ENCODE measurements at places on chromosomes 2 and 18.

GRCh38 chr2:10951558-10952414 lies 40.1 kb downstream of the KCNF1 start:
- DNase-seq, result no peak

GRCh38 chr2:200428961-200429665 lies 80.8 kb downstream of the KCTD18 start:
- DNase-seq, result no peak

DNA sequence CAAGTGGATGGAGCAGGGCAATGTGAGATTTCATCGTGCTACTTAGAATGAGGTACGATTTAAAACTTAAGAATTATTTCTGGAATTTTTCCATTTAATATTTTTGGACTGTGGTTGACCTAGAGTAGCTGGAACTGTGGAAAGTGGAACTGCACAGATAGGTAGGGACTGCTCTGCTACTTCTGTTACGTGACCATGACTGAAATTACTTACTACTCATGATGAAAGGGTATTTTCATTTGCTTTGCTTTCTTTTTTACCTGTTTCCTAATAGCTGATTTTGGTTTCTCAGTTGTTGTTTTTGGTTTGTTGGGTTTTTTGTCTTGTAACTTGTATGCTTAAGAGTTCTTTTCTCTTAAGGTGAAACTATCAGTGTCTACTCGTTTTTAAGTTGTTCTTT lies 11.4 kb downstream of the UBE2E3 start:
- DNase-seq, result no peak

DNA sequence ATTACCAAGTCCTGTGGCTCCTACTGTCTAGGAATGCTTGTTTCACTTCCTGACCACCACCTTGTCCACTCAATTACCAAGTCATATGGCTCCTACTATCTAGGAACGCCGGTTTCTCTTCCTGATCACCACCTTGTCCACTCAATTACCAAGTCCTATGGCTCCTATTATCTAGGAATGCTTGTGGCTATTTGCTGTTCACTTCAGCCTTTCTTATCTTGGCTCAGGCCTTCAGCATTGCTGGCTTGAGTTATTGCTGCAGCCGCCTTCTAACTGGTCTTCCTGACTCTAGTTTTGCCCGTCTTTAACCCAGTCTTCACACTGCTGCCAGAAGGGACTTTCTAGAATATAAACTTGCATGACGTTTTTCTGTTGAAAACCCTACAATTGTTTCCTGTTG lies 82.5 kb upstream of the GAREM1 start:
- no peak for DNase-seq

- DNase-seq, result no peak
Measured at GRCh38 chr2:101793277-101793969, 95.9 kb downstream of the MAP4K4 start.

DNA sequence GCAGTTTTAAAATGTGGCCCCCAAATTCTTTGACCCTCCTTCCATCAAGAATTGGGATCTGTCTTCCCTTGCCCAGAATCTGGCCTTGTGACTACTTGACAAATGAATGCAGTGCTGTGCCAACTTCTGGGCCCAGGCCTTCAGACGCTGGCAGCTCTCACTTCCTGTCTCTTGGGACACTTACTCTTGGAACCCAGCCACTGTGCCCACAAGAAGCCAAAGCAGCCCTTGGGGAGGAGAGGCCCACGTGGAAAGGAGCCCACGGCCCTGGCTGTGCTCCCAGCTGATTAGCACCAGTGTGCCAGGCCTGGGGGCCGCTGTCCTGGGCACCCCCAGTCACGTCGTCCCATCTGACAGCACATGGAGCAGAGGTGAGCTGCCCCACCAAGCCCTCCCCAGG lies 56.6 kb downstream of the RPL37A start:
- DNase-seq, result no peak

GRCh38 chr2:189702071-189702470 lies 27.6 kb downstream of the ANKAR start:
- no peak for DNase-seq

DNA sequence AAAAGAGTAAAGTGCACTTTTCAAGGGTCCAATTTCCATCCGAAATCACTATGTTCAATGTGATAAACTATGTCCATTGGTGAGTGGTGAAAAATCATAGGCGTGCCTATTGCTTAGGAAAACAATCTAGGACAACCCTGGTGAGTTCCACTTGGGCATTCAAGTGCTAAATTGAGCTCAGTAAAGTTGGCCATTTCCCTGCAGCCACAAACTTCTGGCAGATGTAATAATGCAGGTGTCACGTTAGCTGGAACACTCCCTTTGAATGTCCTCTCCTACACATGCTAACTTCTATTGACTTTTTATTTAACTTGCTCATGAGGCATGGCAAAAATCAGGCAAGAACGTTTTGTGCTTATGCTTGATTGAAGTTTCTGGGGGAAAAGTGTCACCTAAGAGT lies 67.1 kb downstream of the CPS1 start:
- no peak for DNase-seq

DNA sequence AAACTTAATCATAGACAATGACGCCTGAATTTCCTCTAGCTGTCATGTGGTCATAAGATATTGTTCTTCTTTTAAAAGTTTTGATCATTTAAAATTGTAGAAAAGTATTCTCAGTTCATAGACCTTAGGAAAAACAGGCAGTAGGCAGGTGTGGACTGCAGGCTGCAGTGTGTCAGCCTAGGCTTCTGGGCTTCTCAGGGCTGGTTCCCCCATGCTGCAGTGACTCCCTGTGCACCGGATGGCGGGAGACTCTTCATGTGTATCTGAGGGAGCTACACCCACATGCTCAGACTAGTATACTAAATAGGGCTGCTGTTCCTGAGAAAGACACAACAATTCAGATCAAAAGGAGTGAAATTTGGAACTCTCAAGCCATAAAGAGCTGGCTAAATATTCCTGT lies 72.4 kb downstream of the PXDN start:
- no peak for DNase-seq

DNA sequence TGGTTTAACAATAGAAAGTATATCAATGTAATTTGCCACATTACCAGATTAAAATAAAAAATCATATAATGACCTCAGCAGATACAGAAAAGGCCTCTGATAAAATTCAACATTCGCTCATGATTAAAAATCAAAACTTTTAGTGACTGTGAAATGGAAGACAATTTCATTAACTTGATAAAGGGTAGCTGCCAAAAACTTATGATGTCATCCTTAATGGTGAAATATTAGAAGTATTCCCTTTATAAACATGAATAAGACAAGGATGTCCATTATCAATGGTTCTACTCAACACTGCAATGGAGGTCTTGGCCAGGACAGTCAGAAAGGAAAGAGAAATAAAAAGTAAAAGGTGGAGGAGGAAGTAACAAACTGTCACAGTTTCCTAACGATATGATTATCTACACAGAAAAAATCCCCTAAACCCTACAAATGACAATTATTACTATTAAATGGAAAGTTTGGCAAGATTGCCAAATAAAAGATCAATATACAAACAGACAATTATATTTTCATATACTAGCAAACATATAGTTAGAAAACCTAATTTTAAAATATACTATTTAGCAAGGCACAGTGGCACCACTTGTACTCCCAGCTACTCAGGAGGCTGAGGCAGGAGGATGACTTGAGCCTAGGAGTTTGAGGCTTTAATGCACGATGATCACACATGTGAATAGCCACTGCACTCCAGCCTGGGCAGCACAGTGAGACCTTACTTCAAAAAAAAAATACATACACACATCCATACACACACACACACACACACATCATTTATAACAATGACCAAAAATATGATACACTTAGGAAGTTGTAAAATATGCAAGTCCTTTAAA lies 12.8 kb downstream of the METTL8 start:
- no peak for DNase-seq

DNA sequence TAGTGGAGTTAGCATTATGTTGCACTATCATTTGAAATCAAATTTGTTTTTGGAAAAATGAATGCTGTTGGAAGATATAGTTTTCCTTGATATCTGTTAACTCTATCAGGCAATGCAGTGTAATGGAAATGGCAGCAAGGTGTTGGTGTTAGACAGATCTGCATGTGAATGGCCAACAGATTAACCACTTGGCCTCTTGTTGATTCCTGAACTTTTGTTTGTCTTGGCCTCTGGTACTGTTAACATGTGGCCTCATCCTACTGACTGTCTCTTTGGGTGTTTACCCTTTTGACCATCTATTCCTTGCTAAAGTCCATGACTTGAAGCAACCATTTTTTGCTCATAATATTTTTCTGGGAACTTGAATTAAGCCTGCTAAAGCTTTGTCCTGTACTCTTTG lies 110.2 kb upstream of the CDH2 start:
- DNase-seq, result no peak

GRCh38 chr2:148900350-148900837 lies 25.4 kb downstream of the KIF5C start:
- no peak for DNase-seq

GRCh38 chr18:67144329-67144728 lies 372.2 kb downstream of the DSEL start:
- DNase-seq, result no peak

DNA sequence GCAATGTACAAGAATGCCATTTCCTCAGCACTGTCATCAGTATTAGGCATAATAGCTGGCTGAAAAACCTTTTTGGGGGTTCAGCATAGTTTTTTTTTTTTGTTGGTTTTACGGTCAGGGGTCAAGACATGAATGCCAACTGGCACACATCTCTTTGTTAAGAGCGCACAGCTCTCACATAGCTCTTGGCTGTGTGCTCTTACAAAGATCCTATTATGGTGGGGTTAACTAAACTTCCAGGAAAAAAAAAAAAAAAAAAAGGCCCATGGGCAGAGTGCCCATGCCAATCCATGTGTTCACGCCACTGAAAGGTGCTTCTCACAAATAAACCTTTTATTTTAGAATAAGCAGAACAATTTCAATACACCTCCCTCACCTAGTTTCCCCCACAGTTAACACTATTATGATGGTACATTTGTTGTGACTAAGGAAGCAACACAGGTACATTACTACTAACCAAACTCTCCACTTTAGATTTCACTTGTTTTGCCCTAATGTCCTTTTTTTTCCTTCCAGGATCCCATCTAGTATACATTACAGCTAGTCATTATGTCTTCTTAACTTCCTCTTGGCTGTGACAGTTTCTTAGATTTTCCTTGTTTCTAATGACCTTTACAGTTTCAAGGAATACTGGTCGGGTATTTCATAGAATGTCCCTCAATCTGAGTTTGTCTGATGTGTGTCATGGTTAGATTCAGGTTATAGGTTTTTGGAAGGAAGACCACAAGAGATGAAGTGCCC lies 56.3 kb downstream of the C2orf74 start:
- no peak for DNase-seq

- DNase-seq, result no peak
Measured at GRCh38 chr2:160635488-160635887, 141.9 kb upstream of the RBMS1 start.

DNA sequence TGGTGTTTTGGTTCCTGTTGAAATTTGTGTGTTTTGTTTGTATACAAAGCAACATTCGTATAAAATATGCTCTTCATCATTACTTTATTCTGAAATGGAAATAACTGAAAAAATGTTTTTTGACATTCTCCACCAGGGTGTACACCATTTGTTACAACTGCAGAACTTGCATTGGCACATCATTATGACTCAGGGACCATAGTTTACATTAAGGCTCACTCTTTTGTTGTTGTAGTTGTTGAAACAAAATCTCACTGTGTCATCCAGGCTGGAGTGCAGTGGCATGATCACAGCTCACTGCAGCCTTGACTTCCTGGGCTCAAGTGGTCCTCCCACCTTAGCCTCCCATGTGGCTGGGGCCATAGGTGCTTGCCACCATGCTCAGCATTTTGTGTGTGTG lies 676.6 kb downstream of the TDRD15 start:
- DNase-seq, result no peak

DNA sequence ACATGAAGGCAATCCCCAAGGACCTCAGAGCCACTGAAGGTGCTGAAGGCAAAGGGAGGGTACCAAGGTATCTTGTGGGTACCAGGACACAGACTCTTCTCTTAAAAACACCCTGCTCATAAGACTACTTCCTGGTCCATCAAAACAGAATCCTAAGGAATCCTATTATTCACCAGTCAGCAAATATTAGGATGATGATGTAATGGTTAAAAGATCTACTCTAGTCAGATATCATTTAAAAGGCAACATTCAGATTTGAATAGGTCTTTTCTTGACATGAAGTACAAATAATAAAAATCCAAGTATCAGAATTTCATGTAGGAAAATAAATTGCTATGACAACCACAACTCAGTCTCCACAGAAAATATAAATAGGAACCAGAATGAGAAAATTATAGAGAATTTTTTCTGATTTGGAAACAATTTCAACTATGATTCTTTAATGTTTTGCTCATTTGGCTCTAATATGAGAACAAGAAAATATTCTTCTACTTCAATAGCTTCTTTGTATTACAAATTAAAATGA lies 77.8 kb upstream of the ZNF397 start:
- no peak for DNase-seq

DNA sequence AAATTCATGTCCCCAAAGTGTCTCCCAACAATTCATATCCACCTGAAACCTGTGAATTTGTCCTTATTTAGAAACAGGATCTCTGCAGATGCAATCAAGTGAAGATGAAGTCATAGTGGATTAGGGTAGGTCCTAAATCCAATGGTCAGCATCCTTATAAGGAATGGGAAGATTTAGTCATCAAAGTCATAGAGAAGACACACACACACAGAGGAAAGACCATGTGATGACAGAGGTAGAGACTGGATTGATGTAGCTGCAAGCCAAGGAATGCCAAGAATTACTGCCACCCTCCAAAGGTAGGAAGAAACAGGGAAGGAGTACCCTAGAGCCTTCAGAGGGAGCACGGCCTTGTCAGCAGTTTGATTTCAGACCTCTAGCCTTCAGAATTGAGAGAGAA lies 17.7 kb downstream of the ADD2 start:
- DNase-seq, result no peak

GRCh38 chr2:121816797-121817196 lies 61.3 kb downstream of the TSN start:
- no peak for DNase-seq

- DNase-seq, result no peak
Measured at GRCh38 chr2:204539019-204539385, 6.3 kb upstream of the PARD3B start.

- DNase-seq, result no peak
Measured at GRCh38 chr18:40867459-40867858, 1087.6 kb upstream of the PIK3C3 start.

GRCh38 chr2:173193925-173194324 lies 118.3 kb downstream of the MAP3K20 start:
- no peak for DNase-seq

DNA sequence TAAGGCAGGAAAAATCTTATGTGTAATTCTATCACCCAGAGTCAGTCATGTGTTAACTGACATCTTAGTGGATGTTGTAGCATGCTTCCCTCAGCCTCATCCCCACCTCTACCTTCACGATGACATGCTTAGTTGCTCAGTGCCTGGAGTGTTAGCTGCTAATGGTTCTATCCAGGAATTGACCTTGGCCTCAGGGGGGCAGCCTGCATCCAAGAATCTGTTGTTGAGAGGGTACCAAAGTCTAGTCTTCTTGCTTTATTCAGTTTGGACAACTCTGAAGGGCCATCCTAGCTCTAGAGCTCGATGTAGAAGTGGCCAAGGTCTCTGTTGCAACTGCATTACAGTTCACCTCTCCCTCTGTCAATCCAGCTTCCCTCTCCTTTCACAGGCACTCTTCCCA lies 61.2 kb downstream of the ACYP2 start:
- DNase-seq, result no peak

Data from CD4-positive, alpha-beta T cell treated with Interleukin-2 at 100 ng/mL for 4 hours (primary cell).